ENCODE measurements at places on chromosomes 2 and 18.
A peak's percentile ranks its signal among the peaks of the same experiment; 100 is the strongest.

DNA sequence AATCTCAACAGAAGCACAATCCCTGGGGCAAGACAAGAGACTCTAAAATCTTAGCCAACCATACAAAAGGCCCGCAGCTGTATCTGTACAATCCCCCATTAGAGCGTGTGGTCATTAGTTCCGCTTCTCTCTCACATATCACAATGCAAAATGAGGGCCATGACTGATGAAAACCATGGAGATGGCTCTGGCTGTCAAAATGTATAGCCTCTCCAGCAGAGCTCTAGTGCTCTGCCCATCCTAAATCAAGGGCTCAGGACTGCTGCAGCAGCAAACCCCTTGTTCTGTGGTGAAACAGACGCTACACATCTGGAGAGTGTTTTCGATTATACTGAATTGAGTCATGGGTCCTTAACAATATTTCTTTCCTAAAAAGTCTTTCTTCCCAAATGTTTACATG, 221.0 kb downstream of the PID1 start:
- DNase-seq, result no peak

GRCh38 chr2:145157741-145158591, 638.0 kb upstream of the ZEB2 start:
- DNase-seq, result no peak

GRCh38 chr2:98324181-98324580, 22.1 kb upstream of the CNGA3 start:
- DNase-seq, result no peak

DNA sequence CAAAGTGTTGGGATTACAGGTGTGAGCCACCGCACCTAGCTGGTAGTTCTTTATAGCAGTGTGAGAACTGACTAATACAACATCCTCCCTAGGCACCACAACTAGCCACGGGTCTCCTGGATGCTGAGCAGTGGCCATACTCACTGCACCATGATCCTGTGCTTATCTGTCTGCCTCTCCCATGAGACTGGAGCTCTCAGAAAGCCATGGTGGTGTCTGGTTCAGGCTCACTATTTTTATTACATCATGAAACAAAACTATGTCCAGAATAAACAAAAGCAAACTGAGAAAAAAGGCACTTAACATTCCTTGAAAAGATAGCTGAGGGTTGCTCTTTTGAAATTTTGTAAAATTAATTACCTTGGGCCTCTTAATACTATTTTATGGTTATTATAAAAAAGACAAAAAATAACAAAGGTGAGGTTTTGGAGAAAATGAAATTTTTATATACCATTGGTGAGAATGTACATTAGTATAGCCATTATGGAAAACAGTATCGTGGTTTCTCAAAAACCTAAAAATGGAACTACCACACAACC, 90.7 kb upstream of the TFCP2L1 start:
- no peak for DNase-seq

GRCh38 chr2:73072129-73072395, 550 bp upstream of the SFXN5 start:
- DNase-seq, result no peak

DNA sequence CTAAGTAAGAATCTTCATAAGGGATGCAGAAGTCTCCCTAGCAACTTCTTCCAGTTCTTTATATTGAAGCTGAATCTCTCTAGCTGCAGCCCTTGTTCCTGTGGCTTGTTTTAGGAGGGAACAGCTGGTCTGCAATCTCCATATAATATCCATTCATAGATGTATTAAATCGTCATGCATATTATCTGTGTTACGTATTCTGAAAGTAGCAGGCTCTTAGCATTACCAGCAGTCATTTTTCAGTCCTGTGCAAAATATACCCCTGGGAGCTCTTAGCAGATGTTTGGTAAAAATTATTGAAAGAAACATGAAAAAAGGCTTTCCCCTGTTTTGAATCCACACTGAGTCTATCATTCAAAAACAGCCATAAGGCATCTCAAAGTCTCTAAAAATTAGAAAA, 385.3 kb downstream of the IRS1 start:
- no peak for DNase-seq

- DNase-seq, result no peak
Observed at GRCh38 chr2:237875256-237876060, 16.0 kb downstream of the RAMP1 start.

GRCh38 chr18:56986829-56987228, 160.1 kb upstream of the BOD1L2 start:
- no peak for DNase-seq

DNA sequence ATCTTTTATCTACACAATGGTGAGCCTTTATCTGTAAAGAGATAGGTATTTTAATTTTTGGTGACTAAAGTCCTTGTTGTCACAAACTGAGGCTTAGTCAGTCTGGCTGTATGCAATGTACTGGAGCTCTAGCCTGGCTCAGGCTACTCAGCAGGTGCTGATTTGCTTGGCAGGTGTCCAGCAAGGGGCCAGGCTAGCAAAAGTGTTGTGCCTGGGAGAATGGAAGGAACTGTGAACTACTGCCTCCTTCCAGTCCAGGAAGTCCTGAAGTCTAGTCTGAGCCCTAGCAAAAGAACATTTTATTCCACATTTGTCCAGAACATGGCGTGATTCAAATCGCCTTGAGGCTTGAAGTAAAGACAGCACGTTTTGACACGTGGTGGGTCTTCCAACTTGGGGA, 260.5 kb downstream of the CCDC85A start:
- peak; percentile 13 for DNase-seq

DNA sequence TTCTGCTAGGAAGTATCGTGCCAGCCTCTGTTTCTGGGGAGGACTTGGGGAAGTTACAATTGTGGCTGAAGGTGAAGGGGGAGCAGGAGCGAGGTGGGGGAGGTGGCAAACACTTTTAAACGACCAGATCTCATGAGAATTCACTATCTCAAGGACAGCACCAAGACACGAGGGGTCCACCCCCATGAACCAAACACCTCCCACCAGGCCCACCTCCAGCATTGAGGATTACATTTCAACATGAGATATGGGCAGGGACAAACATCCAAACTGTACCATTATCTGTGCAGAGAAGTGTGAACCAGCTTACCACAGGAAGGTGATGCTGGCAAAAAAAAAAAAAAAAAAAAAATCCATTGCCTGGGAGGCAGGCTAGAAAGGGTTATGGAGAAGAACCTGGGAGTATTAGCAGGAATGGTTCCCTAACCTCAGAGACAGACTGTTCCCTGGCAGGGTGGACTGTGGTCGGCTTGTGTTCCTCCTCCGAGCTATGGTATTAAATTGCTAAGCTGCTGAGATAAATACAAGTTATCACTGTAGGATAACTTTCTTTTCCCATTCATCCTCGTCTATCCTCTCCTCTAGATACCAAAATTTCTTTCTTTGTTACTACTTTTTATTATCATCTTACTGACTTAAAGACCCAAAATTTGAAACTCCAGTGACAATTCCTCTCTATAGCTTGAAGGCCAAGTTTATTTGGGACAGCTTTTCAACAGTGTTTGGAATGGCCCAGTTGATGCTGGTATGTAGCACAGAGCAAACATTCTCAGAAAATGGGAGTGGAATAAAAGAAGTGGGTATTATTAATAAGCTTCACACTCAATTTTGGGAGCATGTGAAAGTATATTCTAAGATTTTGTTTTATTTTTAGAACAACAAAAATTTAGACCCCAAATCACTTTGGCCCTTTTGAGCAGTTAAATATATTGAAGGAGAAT, 73.7 kb upstream of the MAP3K20 start:
- no peak for DNase-seq

DNA sequence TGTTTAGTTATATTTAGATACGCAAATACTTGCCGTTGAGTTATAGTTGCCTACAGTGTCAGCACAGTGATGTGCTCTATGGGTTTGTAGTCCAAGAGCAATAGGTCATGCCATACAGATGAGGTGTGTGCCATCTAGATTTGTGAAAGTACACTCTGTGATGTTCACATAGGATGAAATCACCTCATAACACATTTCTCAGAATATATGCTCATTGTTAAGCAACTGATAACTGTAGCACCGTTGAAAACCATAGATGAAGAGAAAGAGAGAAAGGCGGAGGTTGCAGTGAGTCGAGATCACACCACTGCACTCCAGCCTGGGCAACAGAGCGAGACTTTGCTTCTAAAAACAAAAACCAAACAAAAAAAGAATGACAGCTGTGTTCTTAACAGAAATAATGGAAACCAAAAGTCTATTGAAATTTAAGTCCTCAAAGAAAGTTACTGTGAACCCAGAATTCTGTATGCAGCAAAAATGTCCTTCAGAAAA, 9.5 kb downstream of the DGKD start:
- DNase-seq, result no peak

- no peak for DNase-seq
Observed at GRCh38 chr2:8002765-8003393, 679.0 kb upstream of the ID2 start.

DNA sequence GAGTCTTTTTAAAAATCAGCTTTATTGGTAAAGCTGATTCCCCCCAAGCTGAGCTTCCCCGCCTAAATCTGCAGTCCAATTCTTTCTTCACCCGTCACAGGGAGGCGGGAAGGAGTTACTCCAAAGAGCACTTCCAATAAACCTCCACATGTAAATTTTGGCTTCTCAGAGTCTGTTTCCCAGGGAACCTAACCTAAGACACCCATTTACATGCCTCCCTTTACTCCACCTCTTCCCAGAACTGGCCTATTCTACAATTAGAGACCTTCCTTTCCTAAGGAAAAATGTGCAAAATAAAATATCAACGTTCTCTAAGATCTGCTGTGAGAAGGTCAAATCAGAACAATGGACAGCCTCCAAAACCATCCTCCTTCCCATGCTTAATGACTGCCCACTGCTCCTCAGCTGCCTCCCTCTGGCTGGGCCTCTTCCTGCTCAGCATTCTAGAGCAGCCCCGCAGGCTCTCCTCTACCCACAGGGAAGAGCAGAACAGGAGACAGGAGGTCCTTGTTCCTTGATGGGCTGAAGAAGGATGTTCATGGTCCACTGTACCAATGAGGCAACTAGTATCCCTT, 63.6 kb downstream of the ONECUT2 start:
- no peak for DNase-seq

DNA sequence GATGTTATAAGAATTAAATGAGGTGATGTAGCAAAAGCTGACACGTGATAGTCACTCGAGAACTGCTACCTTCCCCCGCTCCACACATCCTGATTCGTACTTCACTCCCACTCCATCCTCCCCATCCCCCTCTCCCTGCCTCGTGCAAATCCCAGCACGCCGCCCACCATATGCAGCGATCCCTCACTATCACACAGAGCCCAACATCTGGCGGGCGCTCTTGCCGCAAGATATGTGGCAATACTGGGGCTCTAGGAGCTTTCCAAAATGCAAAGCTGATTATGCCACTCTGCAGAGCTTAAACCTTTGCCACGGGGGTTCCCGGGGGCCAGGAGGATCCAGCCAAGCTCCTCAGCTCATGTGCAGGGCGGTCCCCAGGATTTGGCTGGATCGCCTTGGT, 37.4 kb downstream of the DNMT3A start:
- no peak for DNase-seq

DNA sequence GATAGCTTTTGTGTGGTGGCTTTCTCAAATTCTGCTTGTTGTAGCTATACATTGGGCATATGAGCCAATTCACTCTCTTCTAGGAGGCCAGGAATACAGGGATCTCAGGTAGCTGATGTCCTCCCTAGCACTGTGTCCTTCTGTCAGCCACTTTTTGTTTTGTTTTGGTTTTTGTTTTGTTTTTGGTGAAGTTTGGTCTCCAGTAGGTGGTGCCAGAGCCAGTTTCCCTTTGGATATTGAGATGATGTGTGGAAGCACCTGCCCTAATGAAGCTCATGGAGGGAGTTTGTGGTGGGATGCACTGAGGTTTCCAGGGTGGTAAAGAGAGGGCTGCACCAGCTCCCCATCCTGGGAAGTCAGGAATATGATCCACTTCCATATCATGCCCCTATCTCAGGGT, 100.5 kb upstream of the VWC2L start:
- DNase-seq, result no peak

DNA sequence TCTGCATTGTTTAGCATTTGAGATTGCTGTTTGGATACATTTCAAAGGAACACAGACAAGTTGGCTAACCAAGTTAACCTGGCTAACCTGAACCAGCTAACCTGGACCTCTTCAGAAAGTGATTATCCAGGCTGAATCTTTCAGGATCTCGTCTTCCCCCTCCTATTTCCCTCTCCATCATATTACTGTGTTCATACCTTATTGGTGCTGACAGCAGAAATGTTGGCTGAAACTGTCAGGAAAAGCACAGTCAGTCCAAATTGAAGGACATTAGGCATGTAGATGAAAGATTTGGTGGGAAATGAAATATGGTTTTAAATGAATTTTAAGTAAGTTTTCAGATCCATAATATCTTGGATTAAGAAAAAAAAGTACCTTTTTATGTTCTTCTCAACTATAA, 92.5 kb upstream of the NEUROD1 start:
- DNase-seq, result no peak

GRCh38 chr2:217932803-217933616, 69.8 kb downstream of the TNS1 start:
- peak; percentile 6 for DNase-seq

GRCh38 chr2:11665510-11666362, 4.3 kb downstream of the NTSR2 start:
- DNase-seq, result no peak

GRCh38 chr2:19850056-19851050, 51.4 kb downstream of the TTC32 start:
- DNase-seq, result no peak
